Bronchus fibroblast of lung (primary cell): ENCODE measurements at places on chromosomes 16 and 17. TPM values are rescaled to one million over a fixed set of nuclear protein-coding genes. Genes with fewer than 3 reads are reported as not detected.

Gene PYDC1
- total RNA-seq = not detected in 2 replicates

Gene ASGR2
- not detected in 2 replicates for total RNA-seq

Gene TM4SF5
- not detected in 2 replicates for total RNA-seq

Gene DHRS7C
- not detected in 2 replicates for total RNA-seq

Gene NOG
- total RNA-seq = 0.30 and 0.50 TPM in 2 replicates

Gene INCA1
- 0.17 and 0.74 TPM in 2 replicates for total RNA-seq

Gene CCL23
- not detected in 2 replicates for total RNA-seq

Gene CIAO3
- total RNA-seq = 22.0 and 26.4 TPM in 2 replicates

Gene C1QTNF1
- total RNA-seq = 18.5 and 18.9 TPM in 2 replicates

Gene SMIM5
- not detected in 2 replicates for total RNA-seq

Gene HOXB4
- total RNA-seq = 11.7 and 11.8 TPM in 2 replicates

Gene SERPINF2
- total RNA-seq = under 0.01 TPM in 1 of 2 replicates, not detected in the other

Gene NXN
- 53.8 and 55.4 TPM in 2 replicates for total RNA-seq

Gene SALL1
- 0.17 and 0.30 TPM in 2 replicates for total RNA-seq

Gene CD300LG
- not detected in 2 replicates for total RNA-seq

Gene TMC8
- total RNA-seq = 0.17 TPM in 1 of 2 replicates, not detected in the other

Gene SPATA22
- total RNA-seq = not detected in 2 replicates

Gene GAST
- total RNA-seq = not detected in 2 replicates

Gene ABCC3
- total RNA-seq = 5.5 and 5.6 TPM in 2 replicates
